Fibroblast of skin of left biceps (primary cell): ENCODE measurements at places on chromosomes 16 and 17.

DNA sequence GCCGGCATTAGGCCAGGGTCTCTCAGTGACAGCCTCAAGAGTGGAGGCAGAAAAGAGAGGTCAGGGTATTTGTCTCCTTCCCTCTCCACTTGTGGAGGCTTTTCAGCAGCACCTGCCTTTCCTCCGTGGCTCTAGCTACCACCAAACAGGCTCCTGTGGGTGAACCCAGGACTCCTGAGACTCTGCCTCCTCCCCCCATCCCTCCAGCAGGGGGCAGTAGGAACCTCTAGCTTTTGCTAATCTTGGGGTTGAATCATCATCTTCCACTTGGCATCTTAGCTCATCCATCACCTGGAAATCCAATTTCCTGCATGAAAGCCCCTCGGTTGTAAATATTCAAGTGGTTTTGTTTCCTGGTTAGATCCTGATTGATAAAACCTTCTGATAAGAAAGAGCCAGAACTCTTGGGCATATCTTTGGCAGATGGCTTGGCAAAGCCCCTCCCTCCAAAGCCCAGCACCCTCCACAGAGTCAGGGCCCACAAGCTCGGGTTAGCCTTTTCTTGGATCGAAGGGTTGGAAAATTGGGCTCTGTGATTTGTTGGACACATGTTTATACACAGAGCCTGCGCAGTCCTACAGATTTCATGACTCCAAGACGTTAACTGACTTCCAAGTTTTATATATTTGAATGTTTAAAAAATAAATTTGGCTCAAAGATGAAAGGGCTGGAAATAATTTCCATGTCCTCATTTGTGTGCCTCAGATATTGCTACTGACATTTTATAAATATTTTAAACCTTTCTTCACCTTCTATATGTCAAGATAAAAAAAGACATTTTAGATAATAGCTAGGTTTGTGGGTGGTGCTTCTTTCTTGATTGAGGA lies 322.1 kb downstream of the MAP2K4 start:
- DNase-seq, result no peak

DNA sequence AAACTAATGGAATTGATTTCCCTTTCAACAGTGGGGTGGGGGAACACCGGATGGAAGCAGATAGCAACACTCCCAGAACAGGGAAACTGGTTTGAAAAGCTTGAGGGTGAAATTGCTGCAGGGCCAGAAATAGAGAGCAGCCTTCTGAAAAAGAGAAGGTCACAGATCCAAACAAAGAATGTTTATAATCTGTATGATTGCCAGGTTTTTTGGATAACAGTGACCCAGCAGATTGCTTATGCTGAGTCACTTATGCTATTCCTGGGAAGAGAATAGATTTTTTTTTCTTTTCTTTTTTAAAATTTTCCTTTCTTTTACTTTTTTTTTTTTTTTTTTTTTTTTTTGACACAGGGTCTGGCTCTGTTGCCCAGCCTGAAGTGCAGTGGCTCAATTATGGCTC lies 641.3 kb downstream of the KCNJ2 start:
- no peak for DNase-seq

- DNase-seq, result peak; percentile 3
Measured at GRCh38 chr16:12057266-12057665, 80.7 kb downstream of the SNX29 start.

- no peak for DNase-seq
Measured at GRCh38 chr16:9966569-9967157, 215.6 kb downstream of the GRIN2A start.

DNA sequence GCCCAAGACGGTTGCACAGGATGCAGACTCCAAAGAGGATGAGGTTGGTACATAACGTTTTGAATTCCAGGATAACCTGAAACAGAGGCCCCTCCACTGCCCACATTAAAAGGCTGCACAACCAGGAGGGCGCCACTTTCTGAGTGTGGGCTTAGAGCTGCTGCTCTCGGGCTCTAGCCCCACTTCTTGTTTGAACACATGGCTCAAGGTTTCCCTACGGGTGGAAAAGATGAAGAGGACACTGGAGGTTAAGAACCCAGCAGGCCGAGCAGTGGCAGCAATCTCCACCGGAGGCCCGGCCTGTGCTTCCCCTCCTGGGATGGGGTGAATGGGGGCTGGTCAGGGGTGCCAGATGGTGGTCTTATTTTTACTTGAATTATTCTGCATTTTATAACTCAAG lies 8.0 kb upstream of the TRAP1 start:
- no peak for DNase-seq

- DNase-seq, result peak; percentile 67
Measured at GRCh38 chr17:81119223-81120148, 45.8 kb upstream of the PVALEF start.

DNA sequence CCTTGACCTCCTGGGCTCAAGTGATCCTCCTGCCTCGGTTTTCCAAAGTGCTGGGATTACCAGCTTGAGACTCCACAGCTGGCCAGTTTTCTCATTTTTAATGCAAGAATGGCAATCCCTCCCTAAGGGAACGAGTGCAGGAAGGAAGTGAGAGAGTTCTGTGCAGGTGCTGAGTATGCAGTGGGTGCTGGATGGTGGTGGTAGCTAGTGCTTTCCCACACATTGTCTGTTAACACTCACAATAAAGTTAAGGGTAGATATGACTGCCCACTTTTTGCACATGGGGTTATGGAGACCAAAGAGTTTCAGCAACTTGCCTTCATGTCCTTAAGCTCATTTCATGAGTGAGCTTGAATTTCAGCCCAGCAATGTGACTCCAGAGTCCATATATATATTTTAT lies 18.5 kb downstream of the RGS9 start:
- DNase-seq, result no peak

DNA sequence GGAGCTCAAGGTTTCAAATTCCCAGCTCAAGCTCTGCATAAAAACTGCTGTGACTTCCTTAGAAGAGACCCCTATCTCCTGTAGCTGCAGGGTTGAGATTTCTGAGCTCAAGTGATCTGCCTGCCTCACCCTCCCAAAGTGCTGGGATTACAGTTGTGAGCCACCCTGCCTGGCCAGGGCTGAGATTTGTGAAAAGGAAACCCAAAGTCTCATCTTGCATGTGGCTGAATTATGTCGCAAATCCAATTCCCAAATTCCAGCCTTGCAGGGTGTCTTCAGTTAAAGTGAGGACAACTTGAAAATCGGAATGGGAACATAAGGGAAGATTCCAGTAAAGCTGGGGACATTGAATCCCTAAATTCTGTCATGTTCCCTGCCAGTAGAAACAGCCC lies 14.2 kb upstream of the CETP start:
- no peak for DNase-seq

DNA sequence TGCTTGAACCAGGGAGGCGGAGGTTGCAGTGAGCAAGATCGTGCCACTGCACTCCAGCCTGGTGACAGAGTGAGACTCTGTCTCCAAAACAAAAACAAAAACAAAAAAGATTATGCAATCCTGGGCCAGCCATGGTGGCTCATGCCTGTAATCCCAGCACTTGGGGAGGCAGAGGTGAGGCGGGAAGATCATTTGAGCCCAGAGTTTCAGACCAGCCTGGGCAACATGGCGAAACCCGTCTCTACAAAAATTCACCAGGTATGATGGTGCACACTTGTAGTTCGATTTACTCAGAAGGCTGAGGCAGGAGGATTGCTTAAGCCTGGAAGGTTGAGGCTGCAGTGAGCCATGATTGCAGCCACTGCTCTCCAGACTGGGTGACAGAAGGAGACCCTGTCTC lies 109.6 kb downstream of the PPM1E start:
- no peak for DNase-seq

GRCh38 chr16:20401475-20402016 lies 3.0 kb downstream of the PDILT start:
- no peak for DNase-seq

- DNase-seq, result peak; percentile 30
Measured at GRCh38 chr17:67520252-67520906, 143.3 kb downstream of the PITPNC1 start.

- no peak for DNase-seq
Measured at GRCh38 chr17:7715936-7716886, 1.3 kb upstream of the DNAH2 start.

DNA sequence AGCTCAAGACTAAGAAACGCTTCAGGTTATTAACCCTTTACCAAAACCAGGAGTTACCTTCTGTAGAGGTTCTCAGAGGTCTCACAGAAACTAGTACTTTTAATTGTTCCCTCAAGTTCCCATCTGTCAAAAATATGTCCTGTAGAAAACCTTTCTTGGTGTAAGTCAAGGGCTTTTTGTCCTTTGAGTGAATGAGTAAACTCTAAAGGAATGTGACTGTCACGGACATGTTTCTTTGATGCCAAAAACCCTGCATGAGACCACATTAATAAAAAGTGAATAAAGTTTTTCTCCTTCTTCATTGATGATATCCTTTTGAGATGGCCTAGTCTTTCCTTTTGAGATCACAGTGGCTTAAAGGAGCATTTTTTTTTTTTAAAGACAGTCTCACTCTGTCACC lies 102.9 kb downstream of the NLK start:
- DNase-seq, result no peak

- no peak for DNase-seq
Measured at GRCh38 chr16:30033270-30033669, 2.2 kb upstream of the TLCD3B start.

- DNase-seq, result no peak
Measured at GRCh38 chr17:4898927-4899326, 409 bp upstream of the C17orf107 start.

DNA sequence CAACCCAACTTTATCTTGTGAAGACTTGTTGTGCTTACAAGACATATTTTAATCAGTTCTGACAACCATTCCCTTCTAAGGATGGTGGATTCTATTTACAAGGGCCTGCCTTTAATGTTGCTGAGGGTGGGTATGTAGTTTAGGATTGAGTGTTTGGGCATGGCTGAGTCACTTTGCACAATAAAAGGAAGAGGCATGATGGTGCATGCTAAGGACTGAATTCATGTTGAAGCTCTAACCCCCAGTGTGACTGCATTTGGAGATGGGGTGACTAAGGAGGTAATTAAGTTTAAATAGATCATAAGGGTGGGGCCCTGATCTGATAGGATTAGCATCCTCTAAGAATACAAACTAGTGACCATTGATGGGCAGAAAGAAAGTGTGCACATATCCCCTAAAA lies 196.1 kb upstream of the HS3ST3A1 start:
- DNase-seq, result no peak

DNA sequence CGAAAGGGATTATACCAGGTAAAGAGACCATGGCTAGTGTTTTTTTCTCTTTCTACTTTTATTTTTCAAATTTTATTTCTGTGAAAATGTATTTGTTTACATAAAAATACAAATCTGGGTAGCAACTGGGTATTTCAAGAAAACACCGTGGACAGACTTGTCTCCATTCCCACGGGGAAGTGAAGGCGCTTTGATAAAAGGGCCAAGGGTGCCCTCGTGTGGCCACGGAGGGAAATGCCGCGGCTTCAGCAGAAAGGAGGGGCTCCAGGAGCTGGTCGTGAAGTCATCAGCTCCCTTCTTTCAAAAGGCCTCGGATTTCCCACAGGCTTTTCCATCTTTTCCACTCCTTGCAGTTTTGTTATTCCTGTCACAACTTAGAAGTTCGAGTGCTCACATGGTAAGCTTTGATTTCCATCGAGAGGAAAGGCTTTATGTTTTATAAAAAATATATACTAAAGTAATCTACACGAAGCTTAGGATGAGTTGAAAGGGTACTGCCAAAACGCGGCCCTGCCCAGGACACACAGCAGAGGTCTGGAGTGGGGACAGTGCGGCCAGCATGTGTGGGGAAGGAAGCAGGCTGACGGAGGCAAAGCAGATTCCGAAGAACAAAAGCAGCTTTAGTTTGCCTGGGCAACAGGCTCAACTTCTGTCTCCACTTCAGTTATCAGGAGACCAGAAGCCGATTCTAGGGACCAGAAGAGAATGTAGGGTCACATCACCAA lies 15.3 kb upstream of the MNT start:
- DNase-seq, result peak; percentile 57

- no peak for DNase-seq
Measured at GRCh38 chr16:14494396-14494966, 135.6 kb downstream of the PARN start.

DNA sequence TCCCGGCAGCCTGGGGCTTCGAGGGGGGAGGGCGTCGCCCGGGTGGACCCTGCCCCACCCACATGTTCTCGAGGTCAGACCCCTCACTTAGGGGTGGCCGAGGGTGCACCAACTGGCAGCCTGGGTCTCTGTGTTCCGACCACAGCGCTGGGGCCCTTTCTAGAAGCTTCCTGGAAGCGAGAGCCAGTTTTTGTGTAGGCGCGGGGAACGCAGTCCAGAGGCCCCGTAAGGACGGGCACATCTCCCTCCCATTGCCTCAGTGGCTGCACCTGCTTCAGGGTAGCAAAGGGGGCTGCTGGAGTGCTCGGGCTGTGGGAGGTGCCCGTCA lies 148.3 kb downstream of the BANP start:
- DNase-seq, result no peak

- no peak for DNase-seq
Measured at GRCh38 chr16:22141767-22142166, 20.5 kb upstream of the SDR42E2 start.

- no peak for DNase-seq
Measured at GRCh38 chr17:3917391-3917931, 1.2 kb upstream of the P2RX1 start.

DNA sequence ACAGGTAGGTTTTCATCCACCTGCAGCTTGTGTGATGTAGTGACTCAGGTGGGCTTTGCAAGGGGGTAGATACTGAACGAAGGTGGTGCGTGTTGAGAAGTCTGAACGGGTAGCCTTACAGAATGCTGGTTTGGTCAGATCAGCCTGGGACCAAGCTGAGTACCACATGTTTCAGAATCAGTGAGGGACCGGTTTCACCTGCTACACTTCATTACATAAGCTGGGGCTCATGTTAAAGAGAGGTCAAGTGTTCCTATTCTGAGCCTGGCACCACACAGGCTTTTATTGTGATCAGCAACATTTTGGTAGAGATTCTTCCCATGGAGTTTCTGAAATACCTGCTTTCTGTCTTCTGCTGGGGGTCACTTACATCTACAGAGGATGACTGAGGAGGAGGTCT lies 207.4 kb upstream of the EEF2KMT start:
- DNase-seq, result no peak

- no peak for DNase-seq
Measured at GRCh38 chr16:66171578-66171977, 194.9 kb upstream of the CDH5 start.

DNA sequence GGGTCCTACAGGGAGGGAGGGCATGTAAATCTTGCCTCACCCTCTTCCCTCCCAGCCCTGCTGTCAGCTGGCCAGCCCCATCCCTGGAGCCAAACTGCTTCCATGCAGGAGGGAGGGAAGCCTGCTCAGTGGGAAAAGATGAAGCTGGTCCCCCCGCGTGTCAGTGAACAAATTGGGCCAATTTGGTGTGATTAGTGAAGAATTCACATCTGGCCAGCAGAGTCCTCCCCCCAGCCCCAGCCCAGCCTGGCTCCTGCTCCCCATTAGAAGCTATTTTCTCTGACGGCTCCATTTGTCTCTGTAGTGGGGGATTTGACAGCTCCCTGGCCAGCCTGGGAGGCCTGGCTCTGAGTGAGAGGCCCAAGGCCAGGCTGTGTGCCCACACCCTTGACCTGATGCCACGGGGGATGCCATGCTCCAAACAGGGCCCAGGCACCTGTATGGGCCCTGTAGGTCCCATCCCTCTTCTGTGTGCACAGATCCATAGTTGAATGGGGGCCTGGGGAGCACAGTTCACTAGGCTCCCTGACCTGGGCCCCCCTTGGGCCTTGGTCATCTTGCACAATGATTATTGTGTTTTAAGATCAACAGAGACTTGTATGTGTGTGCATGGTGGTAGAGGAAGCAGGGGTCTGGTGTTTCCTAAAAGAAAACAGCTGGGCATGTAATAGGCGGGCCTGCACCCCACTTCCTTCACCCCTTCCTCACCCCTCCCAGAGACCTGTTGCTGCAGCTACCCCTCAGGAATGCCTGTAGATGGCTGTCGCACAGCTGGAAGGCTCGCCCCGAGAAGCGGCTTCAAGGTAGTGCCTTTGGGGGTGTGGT lies 50.7 kb upstream of the TAC4 start:
- no peak for DNase-seq
